ENCODE measurements at places on chromosomes 13 and 19. TPM values are rescaled to one million over a fixed set of nuclear protein-coding genes. Genes with fewer than 3 reads are reported as not detected.

The ZNF665 gene
- total RNA-seq = 3.3 TPM

The MBD3L2 gene
- total RNA-seq = not detected

The ZNF790 gene
- total RNA-seq = 8.0 TPM

The SIGLEC10 gene
- not detected for total RNA-seq

The GIPC1 gene
- total RNA-seq = 159 TPM
